Stomach (tissue), 19 donors: ENCODE measurements at places on chromosomes 4 and X.

- no peak for DNase-seq
Observed at GRCh38 chrX:3262901-3263300, 83.6 kb downstream of the MXRA5 start.

- DNase-seq, result no peak
Observed at GRCh38 chr4:103719830-103720207, at the start of gene TACR3. TACR3 (minus strand) TSS chr4:103719985; CDS start chr4:103719675, 310 bp downstream.

DNA sequence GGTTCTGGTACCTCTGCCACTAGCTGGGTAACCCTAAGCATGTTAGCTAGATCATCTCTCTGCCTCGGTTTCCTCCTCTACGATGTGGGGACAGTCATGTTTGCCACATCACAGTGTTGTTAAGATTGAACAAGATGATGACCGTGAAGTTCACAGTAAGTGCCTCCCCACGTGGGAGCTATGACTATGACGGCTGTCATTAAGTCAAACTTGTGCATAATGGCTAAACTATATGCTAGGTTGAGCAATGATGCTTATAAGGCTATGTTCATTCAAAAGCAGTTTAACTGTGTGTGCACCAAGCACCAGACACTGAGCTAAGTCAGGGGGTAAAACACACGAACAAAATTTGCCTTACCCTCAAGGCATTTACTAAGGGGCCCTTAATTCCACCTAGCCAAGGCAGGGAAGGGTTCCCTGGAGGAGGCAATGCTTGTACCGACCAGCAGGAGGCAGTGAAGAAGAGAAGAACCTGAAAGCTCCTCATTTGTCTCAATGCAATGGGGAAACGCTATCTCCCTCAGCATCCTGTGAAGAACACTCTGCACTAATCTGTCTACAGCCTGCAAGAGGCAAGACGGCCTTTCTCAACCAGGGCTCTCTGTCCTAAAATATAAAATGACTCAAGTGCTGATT lies 52.9 kb downstream of the MAP7D2 start:
- no peak for DNase-seq

DNA sequence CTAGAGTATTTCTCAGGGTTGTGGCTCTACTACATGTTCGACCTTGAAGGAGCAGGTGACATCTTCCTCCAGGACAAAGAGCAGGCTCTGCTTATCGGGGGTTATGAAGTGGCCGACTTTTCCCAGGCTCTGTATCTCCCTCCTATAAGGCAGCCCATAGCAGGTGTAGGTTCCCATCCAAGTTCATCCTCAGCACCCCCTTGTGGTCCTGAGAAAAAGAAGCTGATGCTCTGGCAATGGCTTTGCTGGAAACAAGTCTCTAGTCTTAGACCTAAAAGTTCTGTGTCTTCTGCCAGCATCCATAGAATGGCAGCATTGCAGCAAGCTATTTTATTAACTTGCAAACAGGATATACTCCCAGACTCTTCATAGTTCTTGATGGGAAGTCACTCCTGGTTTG lies 836.6 kb upstream of the PRKX start:
- DNase-seq, result peak; percentile 14

GRCh38 chr4:129232589-129233337 lies 136.8 kb downstream of the C4orf33 start:
- no peak for DNase-seq

DNA sequence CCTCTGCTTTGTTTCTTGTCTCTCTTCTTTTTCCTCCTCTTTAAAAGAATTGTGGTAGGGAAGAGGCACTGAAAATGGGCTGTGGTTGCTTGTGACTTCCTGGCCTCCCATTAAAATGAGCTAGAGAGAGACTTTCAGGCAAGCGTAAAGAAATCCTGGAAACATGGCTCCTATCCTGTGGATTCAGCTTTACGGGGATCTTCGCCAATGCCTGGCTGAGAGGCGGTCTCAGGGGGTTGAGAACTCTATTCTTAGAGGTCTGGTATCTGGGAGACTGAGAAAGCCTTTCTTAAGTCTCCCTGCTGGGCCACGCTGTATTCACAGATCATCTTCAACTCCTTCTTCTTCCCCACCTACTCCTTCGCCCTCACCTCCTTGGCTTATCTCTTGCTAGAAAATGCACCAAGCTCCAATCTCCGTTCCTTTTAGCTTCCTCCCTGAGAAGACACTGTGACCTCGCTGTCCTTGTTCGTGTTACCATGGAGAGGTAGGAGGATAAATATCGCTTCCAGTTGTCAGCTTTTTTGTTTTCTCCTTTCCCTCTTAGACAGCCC lies 542 bp upstream of the KLF8 start:
- DNase-seq, result peak; percentile 11

GRCh38 chr4:155766622-155767021 lies 7.8 kb downstream of the GUCY1B1 start:
- DNase-seq, result no peak

- no peak for DNase-seq
Observed at GRCh38 chr4:97923096-97923495, 220.2 kb downstream of the STPG2 start.

DNA sequence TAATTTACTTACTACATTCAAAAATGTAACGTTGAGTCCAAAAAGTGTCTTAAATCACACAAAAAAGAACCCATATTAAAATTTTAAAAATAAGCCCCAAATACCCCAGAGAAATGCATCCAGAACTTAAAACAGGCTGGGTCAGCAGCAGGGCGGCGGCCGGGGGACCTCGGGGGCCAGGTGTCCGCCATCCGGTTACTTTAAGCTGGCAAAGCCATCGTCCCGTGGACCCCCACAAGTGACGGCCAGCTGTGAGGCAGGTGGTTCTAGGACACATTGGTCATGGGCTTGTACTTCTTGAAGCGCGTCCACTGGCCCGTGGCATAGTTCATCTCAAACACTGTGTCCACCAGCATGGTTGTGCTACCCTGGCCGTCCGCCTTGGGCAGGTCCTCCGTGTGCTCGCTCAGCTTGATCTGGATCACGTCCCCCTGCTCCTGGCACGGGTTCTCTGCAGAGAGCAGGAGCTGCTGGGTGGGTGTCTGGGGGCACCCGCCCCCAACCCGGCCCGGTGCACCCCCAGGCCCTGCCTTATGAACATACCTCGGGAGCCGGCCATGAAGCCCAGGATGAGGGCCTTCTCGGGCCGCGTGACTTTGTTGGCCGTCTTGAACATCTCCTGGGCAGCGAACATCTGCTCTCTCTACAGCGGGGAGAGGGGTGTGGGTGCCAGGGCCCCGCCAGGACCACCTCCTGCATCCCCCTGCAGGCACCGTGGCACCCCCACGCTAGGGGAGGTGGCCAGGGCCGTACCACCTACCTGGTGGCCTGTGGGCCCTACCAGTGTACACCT lies 25.5 kb downstream of the NELFA start:
- no peak for DNase-seq

GRCh38 chr4:8502836-8503585 lies 62.4 kb downstream of the TRMT44 start:
- DNase-seq, result peak; percentile 58

- no peak for DNase-seq
Observed at GRCh38 chr4:113385281-113385899, 335.9 kb downstream of the ANK2 start.

- DNase-seq, result no peak
Observed at GRCh38 chrX:96376266-96376665, 308.4 kb upstream of the DIAPH2 start.

DNA sequence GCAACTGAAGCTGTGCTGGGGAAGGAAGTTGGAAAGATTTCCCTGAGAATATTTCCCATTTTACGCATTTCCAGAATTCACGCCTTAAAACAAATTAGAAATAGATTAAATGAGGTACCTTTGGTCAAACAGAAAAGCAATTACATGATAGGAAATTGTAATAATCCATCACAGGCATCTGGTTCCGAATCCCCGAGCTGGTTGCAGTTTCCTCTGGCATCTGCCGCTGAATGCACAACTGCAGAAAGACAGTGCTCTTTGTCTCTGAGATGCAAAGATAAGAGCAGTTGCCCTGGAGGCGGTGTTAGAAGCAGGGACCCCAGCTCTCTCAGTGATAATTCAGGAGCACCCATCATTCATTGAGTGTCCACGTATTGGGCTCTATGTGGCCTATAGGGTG lies 224.4 kb downstream of the LDB2 start:
- DNase-seq, result no peak

DNA sequence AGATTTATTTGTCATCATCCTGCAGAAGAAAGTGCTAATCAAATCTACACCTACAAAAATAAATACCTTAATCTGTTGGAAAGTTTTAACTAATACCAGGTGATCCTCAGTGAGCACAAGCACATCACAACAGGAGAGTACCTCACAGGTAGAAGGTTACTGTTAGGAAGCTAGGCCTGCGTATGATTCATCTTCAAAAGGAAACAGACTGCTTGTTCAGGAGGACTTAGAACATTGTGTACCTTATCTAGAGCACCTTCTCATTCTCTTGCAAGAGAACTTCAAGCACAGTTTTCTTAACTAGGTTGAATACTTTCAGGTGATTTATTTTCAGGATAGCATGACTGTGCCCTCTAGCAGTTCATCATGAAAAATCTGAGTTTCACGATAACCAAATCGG lies 54.2 kb downstream of the MND1 start:
- no peak for DNase-seq

DNA sequence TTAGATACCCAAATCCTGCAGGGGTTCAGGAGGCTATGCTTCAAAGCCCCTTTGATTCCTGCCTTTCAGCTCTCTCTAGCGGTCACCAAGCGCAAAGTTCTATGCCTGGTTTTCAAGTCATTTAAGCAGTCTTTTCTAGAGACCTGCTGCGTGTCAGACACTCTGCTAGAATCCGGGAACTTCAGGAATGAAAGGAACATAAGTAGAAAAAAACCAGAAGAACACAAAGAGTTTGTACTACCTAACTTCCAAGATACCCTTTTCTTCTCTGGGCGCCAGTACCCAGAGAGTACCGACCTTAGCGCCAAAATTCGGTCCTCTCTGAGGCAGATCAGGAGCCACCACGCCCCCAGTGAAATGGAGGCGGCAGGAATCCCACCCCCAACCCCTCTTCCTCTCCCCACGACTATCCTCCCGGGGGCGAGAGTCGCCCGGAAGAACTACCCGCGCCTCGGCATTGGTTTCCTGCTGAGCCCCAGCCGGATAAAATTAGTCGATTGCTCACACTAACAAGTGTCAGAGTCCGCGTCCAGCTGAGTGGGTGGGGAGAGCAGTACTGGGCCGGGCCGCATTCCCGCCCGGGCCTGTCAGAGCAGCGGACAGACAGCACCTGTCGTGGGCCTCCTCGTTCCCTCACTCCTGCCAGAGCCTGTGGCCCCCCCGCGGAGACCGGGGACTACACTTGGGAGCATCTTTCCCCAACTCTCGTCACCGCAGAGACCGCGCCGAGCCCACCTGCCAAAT lies 78.8 kb downstream of the RLIM start:
- DNase-seq, result peak; percentile 63

- DNase-seq, result peak; percentile 6
Observed at GRCh38 chr4:45442466-45442865, 681.4 kb downstream of the GABRG1 start.

DNA sequence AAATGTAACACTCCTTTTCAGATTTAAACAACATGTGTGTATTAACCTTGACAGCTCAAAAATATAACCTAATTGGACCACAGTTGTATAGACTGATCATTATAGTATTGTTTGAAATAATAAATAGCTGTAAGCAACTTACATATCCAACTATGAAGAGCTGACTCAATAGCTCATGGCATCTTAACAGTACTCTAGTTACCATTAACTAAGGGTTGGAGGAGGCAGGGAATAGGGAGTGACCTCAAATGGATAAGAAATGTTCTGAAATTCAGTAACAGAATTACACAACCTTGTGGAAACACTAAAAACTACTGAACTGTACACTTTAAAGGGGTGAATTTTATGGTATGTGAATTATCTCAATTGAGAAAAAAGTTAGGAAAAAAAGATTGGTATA lies 136.5 kb upstream of the CPEB2 start:
- DNase-seq, result no peak

- no peak for DNase-seq
Observed at GRCh38 chr4:26937567-26937966, 76.9 kb downstream of the STIM2 start.

- DNase-seq, result no peak
Observed at GRCh38 chr4:7341491-7342222, 93.1 kb downstream of the PSAPL1 start.

DNA sequence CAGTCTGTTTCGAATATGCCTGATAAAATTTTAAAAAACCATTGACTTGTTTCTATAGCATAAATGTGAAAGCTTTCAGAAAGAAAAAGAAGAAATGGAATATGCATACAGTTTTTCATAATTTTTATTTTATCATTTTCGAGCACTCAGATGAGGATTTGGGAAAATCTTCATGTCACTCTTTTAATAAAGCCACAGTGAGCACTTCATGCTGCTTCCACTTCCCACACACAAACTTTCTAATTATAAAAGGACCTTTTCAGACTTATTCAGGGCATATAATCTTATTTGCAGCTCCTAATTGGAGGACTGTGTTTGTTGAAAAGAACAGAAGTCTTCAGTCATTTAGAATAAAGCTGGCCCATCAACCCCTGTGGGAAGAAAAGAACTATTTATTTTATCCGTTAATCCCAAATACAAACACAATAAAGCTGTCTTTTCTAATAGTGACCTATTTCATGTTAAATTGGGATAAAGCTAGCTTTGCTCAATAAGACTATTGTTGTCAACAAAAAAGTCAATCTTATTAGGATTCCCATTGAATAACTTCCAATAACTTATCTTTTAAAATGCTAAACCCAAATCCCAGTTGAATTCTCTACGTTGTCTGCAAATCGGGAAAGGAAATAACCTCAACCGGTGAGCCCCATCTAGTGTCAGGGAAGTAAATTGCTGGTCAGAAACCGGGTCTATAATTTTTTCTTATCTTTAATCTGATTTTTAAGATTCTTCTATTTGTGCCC lies 211.5 kb downstream of the PDGFRA start:
- DNase-seq, result no peak

- DNase-seq, result peak; percentile 36
Observed at GRCh38 chr4:8164194-8164565, 5.6 kb upstream of the ABLIM2 start.

- no peak for DNase-seq
Observed at GRCh38 chr4:145493166-145493565, 11.5 kb downstream of the SMAD1 start.

GRCh38 chr4:153393397-153393796 lies 48.9 kb downstream of the MND1 start:
- DNase-seq, result no peak

GRCh38 chr4:24544208-24544988 lies 40.0 kb downstream of the DHX15 start:
- DNase-seq, result no peak

DNA sequence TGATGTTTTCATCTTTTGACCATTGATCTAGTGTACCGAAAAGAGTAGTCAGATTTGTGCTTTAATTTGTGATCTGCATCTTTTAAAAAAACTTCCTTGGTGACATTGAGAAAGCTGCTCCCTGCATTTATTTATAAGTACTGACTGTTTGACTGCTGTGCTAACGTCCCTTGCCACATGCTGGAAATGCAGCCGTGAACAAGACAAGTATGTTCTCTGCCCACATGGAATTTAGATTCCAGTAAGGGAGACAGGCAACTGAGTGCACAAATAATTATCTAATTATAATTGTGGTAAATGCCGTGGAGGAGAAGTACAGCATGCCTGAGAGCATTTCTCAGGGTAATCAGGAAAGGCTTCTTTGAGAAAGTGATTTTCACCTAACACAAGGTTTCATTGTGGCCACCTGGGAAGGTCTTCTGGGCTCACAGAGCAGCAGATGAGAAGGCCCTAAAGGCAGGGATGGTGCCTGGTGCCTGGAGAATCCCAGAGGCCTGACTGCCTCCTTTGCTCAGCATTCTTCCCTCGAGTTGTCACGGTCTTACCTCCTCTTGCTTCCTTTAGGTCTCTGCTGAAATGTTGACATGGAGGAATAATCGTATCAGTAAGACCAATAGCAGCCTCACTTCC lies 55.8 kb downstream of the PTTG2 start:
- no peak for DNase-seq
